ENCODE measurements at places on chromosomes 4 and X. TPM values are rescaled to one million over a fixed set of nuclear protein-coding genes. Genes with fewer than 3 reads are reported as not detected.

Gene ZFP92
- total RNA-seq, result 0.54 TPM

Gene SMAD1
- total RNA-seq, result 10.3 TPM

Gene PPP2R3B
- 25.5 TPM for total RNA-seq

Gene RNF128
- total RNA-seq, result not detected

Gene MTMR8
- total RNA-seq, result 0.33 TPM

Gene ACE2
- not detected for total RNA-seq

Gene ERAS
- total RNA-seq, result 0.15 TPM

Gene LRAT
- total RNA-seq, result 0.30 TPM

Gene DCAF8L2
- not detected for total RNA-seq

Gene GPR143
- total RNA-seq, result 0.12 TPM

Gene NAAA
- 26.0 TPM for total RNA-seq

Gene SYNPO2
- total RNA-seq, result 1.1 TPM

Gene FREM3
- not detected for total RNA-seq

Gene PGK1
- 563 TPM for total RNA-seq

Gene KLHL8
- 6.0 TPM for total RNA-seq

Gene PPBP
- total RNA-seq, result not detected

Gene EDA
- 0.36 TPM for total RNA-seq

Gene NSG1
- total RNA-seq, result 2.2 TPM

Gene TMPRSS11A
- not detected for total RNA-seq

Gene AFAP1
- total RNA-seq, result 27.3 TPM

Gene TCEAL7
- total RNA-seq, result not detected

Gene NPFFR2
- not detected for total RNA-seq

Gene NOX1
- total RNA-seq, result not detected

Gene SYAP1
- total RNA-seq, result 24.7 TPM

Gene ETNPPL
- total RNA-seq, result not detected

Gene ZXDA
- 1.9 TPM for total RNA-seq

Gene SCML2
- 8.1 TPM for total RNA-seq
